ENCODE measurements at places on chromosomes 16 and 17. TPM values are rescaled to one million over a fixed set of nuclear protein-coding genes. Genes with fewer than 3 reads are reported as not detected.

Gene RGS11
- not detected for total RNA-seq

Gene SNX20
- total RNA-seq: 38.4 TPM

Gene SLC16A11
- 1.2 TPM for total RNA-seq

Gene CACNG3
- total RNA-seq: not detected

Gene TLCD1
- 9.7 TPM for total RNA-seq

Gene PRKCB
- total RNA-seq: 193 TPM

Gene KRT33A
- total RNA-seq: not detected

Gene DNASE1L2
- 3.5 TPM for total RNA-seq

Gene CPNE7
- 4.2 TPM for total RNA-seq

Gene SEPTIN12
- total RNA-seq: not detected

Gene PSME3
- 152 TPM for total RNA-seq

Gene CISD3
- total RNA-seq: 48.3 TPM

Gene SLC52A1
- not detected for total RNA-seq

Gene HCRT
- total RNA-seq: not detected

Gene ABR
- 79.1 TPM for total RNA-seq

Gene ZNF785
- total RNA-seq: 13.3 TPM

Gene TBC1D3E
- total RNA-seq: not detected

Gene NOTUM
- not detected for total RNA-seq

Gene HOXB6
- total RNA-seq: 2.2 TPM

Gene SLC16A13
- 11.7 TPM for total RNA-seq

Gene EPOP
- 41.0 TPM for total RNA-seq

Gene EPX
- not detected for total RNA-seq

Gene PPP1R9B
- total RNA-seq: 96.0 TPM

Gene TM4SF5
- not detected for total RNA-seq

Gene C16orf90
- not detected for total RNA-seq

All from natural killer cell treated with Interleukin-12 subunit alpha and Interleukin-12 subunit beta and Interleukin-15 and Interleukin-18, amount 100 ng/mL, for 72 hours (primary cell).